ENCODE measurements at places on chromosomes 3 and 15.

GRCh38 chr15:96625256-96625655 lies 294.8 kb downstream of the NR2F2 start:
- DNase-seq = no peak

- no peak for DNase-seq
Observed at GRCh38 chr15:71708051-71708429, 102.3 kb upstream of the NR2E3 start.

- no peak for DNase-seq
Observed at GRCh38 chr15:35168464-35168863, 83.4 kb upstream of the NANOGP8 start.

GRCh38 chr3:193978486-193978885 lies 157.5 kb upstream of the HES1 start:
- DNase-seq = no peak

- no peak for DNase-seq
Observed at GRCh38 chr15:89340573-89340972, 5.9 kb upstream of the POLG start.

DNA sequence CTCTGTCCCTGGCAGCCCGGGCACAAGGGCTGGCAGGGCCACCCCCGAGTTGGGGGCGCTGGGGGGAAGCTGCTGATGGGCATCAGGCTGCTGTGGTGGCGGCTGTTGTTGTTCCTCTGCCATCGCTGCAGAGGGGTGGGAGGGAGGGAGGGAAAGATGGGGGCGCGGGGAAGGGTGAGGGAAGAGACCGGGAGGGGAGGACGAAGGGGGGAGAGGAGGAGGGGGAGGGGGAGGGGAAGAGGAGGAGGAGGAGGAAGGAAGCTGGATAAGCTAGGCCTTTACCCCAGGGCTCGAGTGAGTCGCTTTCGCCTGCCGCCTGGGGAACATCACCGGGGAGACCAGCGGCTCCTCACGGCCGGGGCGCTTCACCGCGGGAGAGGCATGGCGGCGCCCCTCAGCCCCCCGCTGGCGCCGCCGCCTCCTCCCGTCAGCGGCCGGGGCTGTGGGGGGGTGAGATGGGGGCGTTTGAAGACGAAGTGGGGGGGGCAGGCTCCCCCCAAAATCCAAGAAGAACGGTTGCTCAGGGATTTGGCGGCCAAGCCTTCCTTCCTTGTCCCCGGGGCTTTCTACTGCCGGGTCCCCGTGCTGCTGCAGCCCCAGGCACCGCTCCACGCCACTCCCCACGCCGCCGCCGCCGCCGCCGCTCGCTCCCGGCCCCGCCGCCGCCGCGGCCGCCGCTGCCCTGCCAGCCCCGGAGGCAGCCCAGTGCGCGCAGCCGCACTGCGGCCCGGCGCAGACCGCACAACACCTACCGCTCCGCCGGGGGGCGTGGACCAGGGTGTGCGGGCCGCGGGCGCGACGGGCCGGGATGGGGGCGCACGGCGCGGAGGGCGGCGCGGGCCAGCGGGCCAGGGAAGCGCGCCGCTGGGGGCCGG lies at the start of gene RFX7:
RFX7 (minus strand) TSS at position 717 of the 875 bp plus-strand sequence; CDS start at position 123, 594 bp downstream.
- peak; percentile 71 for DNase-seq

GRCh38 chr15:65374821-65375401 lies 2.9 kb downstream of the IGDCC3 start:
- DNase-seq = no peak

- no peak for DNase-seq
Observed at GRCh38 chr15:82158811-82159210, 103.7 kb downstream of the EFL1 start.
